BJ (cell line): ENCODE measurements at places on chromosomes 7 and 10. TPM values are rescaled to one million over a fixed set of nuclear protein-coding genes. Genes with fewer than 3 reads are reported as not detected.

GRCh38 chr7:20783700-20784387, 2.8 kb downstream of the SP8 start:
- no peak for DNase-seq

DNA sequence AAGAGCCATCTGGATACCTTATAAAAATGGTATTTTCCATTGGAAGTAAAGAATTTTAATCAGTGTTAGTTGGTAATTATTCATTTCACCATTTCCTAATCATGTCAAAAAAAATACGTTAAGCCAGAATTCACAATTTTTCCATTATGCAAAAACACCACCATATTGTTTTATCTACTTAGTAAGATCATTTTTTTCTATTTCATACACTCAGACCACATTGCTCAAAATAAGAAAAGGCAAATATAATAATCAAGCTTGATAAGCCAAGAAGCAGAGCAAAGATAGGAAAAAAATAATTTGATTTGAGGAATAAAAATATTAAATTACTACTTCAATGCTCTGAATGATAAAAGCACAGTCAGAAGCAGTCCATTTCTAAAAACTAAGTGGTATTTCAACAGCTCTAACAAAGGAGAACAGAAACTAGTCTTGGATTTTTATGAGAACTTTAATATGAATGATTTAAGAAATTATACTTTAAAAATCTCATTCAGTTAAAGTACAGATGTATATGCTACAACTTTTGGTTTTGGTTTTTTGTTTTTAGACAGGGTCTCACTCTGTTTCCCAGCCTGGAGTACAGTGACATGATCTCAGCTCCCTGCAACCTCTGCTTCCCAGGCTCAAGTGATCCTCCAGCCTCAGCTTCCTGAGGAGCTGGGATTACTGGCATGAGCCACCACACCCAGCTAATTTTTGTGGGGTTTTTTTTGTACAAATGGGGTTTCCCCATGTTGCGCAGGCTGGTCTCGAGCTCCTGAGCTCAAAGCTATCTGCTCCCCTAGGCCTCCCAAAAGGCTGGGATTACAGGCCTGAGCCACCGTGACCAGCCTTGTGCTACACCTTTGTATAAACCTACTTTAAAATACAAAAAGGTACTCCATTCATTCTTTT, 46.6 kb downstream of the LRRN3 start:
- no peak for DNase-seq

- DNase-seq: peak; percentile 69
These were observed 239.2 kb downstream of the EXOC4 start for GRCh38 chr7:133491846-133492652.

The BMPER gene
- 7.0 and 8.8 TPM in 2 replicates for polyA plus RNA-seq
